ENCODE measurements at places on chromosomes 16 and 17.

GRCh38 chr16:56289416-56289815 is 98.1 kb downstream of the GNAO1 start:
- no peak for DNase-seq

GRCh38 chr17:79862238-79862637 is 23.0 kb upstream of the CBX4 start:
- DNase-seq = no peak

GRCh38 chr17:65576939-65577338 is 15.5 kb upstream of the AXIN2 start:
- no peak for DNase-seq

GRCh38 chr16:84582958-84583516 is 34.8 kb downstream of the COTL1 start:
- no peak for DNase-seq

- DNase-seq = no peak
Measured at GRCh38 chr16:1772908-1773702, at the start of gene MRPS34. Gene MRPS34 (minus strand): TSS chr16:1773134. CDS start chr16:1773119, 15 bp downstream.

GRCh38 chr17:17886226-17886625 is 49.4 kb upstream of the SREBF1 start:
- DNase-seq = no peak

- no peak for DNase-seq
Measured at GRCh38 chr16:87132361-87133014, 184.7 kb downstream of the C16orf95 start.

- no peak for DNase-seq
Measured at GRCh38 chr17:56886288-56886731, 27.5 kb downstream of the TRIM25 start.

DNA sequence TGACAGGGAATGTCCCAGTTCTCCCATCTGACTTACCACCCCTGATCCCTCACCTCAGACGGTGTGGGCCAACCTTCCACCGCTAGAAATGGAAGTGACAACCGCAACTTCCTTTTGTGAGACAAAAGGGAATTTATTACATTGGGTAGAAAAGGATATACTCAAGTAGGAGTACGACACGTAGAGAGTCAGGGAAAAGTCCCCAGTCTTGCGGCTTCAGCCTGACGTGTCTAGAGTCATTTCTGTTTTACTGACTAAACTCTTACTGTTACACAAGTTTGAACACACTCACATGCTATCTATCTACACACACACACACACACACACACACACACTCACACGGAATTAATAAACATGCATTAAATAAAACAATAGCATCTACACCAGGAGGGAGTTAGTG is 178.9 kb downstream of the COPRS start:
- no peak for DNase-seq

DNA sequence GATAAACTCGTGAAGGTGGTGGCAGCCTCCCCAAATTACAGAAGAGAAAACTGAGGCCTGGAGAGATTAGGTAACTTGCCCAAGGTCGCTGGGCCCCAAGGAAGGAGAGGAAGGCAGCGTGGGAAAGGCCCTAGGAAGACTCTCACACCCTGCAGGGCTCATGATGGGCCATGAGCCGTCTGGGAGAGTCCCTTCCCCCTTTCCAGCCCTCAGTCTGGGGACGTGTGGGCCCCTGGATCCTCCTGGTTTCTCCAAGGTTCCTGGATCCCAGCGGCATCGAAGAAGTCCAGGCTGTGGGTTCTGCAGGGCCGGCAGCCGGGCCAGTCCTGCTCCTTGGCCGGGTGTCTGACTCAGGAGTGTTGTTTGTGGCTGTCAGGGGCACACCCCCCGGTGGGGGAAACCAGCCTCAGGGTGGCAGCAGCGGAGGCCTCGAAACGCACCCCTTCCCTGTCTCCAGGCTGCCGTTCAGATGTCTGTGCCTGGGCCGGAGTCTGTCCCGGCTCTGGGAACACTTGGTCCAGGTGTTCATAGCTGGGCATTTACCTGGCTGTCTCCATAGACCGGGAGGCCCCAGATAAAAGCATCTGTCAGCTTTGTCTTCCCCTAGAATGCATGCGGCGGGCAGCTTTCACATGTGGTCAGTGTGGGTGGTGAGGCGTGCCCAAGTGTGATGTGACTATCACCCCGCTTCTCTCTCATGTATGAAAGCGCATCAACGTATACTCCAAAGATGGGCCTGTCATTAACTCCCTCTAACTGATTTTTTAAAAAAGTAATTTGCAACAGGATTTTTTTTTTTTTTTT is 3.7 kb upstream of the RAP1GAP2 start:
- DNase-seq = no peak

DNA sequence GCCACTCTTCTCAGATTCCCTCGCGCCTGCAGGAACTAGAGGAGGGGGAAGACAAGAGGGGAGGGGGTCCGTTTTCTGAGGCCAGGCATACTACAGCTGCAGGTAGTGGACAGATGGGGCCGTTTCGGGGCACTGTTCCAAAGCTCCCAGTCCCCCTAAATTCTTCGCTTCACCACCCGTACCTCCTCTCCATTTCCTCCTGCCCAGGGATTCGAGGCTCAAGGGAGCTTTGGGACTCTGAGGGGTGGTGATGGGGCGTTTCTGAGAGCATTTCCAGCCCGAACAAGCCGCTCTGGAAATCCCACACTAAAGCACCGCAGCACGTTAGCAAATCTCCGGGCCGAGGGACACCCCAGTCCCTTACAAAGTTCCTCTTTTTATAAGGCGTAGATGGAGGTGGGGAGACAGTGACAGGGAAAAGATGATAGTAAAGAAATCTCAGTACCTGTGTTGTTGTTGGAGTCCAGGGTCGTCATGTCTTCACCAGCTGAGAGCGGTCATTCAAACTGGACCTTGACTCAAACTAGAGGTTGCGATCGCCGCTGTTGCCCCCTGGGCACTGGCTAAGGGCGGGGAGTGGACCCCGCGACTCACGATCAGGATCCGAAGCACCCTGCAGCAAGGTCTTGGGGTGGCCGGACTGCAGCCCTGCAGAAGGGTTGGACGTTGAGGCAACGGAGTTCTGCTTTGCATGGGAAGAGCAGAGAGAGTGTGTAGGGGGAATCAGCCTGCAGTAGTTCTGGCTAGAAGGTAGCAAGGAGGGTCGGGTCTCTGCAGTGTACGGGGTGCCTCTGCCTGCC is 570 bp downstream of the NR1D1 start:
- DNase-seq = no peak

- DNase-seq = peak; percentile 55
Measured at GRCh38 chr17:1648173-1648962, 1.3 kb downstream of the RILP start.

DNA sequence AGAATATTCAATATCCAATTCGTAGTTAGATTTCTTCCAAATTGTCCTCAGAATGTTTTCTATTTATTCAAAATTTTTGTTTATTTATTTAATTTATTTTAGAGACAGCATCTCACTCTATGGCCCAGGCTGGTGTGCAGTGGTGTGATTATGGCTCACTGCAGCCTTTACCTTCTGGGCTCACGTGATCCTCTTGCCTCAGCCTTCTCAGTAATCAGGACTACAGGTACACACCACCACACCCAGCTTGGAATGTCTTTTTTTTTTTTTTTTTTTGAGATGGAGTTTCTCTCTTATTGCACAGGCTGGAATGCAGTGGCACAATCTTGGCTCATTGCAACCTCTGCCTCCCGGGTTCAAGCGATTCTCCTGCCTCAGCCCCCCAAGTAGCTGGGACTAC is 3.5 kb upstream of the DRG2 start:
- no peak for DNase-seq

DNA sequence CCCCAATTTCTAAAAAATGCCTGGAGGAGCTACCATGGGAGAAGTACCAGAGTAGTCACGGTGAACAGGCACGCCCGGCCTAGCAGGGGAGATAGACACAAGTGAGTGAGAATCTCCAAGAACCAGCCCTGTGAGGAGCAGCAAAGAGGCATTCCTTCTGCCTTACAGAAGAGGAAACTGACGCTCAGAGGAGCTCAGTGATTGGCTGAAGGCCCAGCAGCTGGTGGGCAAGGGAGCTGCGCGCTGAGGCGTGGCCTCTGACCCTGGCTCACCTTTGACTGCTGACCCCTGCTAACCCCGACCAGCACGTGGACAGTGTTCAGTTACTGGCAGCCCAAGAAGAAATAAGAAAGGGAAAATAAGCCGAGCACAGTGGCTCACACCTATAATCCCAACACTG is 1.8 kb downstream of the C16orf96 start:
- DNase-seq = no peak

- no peak for DNase-seq
Measured at GRCh38 chr16:6751191-6751590, 581.5 kb upstream of the RBFOX1 start.

DNA sequence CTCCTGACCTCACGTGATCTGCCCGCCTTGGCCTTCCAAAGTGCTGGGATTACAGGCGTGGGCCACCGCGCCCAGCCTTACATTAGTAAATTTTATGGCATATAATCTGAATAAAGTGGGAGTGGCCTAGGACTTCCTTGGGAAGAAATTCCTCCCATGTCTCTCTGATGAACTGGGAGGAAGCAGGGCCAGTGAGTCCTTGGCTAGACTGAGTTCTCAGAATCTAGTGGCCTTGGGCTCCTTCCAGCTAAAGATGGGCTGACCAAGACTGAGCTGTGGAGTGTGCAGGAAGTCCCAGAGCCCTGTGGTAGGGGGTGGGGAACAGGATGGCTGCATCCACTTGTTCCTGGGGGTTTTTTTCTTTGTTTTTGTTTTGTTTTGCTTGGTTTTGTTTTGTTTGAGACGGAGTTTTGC is 10.0 kb upstream of the NAGLU start:
- no peak for DNase-seq

GRCh38 chr17:78144147-78144719 is 2.0 kb upstream of the C17orf99 start:
- DNase-seq = no peak

DNA sequence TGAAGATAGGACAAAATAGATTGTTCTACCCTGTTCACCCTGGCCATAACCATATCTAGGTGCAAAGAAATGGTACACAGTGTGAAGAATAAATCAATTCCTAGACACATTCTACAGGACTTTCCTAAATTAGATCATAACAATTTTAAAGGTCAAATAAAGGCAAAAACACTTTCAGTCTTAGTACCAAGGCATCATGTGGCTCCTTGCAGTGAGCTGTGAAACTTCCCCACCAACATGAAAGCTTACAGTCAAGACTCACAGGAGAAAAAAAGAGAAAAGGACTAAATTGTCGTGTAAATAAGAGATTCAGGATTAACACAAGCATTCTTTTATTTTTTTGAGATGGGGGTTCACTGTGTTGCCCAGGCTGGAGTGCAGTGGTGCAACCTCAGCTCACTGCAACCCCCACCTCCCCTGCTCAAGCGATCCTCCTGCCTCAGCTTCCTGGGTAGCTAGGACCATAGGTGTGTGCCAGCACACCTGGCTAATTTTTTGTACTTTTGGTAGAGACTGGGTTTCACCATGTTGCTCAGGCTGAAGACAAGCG is 14.2 kb downstream of the NSMCE1 start:
- no peak for DNase-seq

- DNase-seq = peak; percentile 74
Measured at GRCh38 chr16:71882505-71883167, 1.3 kb downstream of the ZNF821 start.

GRCh38 chr16:82703871-82704768 is 77.4 kb downstream of the CDH13 start:
- DNase-seq = no peak

DNA sequence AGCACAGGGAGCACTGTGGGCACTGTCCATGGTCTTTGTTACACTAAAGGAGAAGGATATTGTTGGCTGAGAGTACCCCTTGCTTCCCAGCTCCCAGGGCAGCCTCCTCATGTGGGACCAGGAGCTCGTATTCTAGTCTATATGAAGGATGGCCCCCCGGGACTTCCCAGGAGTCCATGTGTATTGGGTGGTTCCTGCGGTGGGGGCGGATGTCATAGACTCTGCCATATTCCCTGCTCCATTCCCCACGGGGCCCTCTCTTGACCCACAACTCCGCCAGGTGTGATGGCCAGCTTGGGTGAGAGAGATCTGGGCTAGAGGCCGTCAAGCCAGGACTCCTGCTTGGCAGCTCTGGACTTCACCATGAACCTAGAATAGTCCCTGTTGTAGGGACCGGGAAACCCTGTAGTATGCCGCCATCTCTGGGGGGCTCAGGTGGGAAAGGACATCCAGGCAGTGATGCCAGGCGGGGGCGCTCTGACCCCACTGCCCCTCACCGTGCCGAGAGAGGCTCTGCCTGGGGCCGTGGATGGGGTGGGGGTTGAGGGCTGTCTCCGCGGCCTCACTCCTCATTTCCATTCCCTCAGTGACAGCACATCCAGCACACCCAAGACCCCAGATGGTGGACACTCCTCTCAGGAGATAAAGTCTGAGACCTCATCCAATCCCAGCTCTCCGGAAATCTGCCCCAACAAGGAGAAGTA is 37.8 kb downstream of the OR1D5 start:
- DNase-seq = no peak

DNA sequence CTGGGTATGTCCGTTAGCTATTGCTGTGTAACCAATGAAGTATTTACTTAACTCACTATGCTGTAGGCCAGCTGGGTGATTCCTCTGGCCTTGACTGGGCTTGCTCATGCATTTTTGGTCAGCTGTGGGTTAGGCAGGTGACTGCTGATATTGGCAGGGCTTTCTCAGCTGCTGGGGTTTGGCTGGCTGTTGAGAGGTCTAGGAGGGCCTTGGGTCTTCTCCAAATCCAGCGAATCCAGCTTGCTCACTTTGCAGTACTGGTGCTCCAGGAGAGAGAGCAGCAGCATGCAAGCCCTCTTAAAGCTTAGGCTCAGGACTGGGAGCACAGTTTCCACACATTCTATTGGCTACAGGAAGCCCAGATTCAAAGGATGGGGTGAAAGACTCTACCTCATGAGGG is 270.1 kb downstream of the PHKB start:
- DNase-seq = no peak

DNA sequence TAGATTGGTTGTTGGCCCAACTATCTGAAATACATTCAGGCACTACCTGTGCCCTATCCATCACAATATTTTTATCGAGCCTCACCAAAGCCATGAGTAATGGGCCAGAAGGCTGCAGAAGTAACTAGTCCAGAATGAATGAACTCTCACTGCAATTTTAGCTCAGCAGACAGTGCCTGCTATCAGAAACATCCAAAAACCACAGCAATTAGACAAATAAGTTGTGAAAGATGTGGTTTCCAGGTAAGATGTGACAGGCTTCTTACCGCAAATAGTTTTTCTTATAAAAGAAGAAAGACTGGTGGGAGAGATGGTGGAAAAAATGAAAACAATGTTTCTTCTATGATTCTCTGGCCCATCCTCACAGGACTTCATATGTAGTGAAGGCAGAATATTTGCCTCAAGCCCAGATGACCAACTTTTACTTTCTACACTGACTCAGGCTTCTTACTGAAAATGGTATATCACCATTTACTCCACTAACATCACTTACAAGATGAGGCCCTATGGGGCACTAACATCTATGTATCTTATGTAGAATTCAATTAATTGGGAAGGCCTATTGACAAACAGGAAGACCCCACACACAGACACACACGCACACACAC is 9.8 kb upstream of the RFFL start:
- no peak for DNase-seq

GRCh38 chr17:40101367-40102210 is 1.2 kb upstream of the NR1D1 start:
- no peak for DNase-seq

- DNase-seq = no peak
Measured at GRCh38 chr17:35160354-35161201, 13.0 kb downstream of the UNC45B start.

- DNase-seq = no peak
Measured at GRCh38 chr17:15171167-15172047, 93.7 kb downstream of the PMP22 start.

GRCh38 chr16:52705122-52705521 is 158.2 kb upstream of the TOX3 start:
- no peak for DNase-seq

GRCh38 chr16:88531931-88532433 is 38.2 kb upstream of the ZC3H18 start:
- DNase-seq = no peak

GRCh38 chr16:52366983-52367382 is 180.0 kb downstream of the TOX3 start:
- no peak for DNase-seq

Measured in cerebellar nuclear complex (tissue), 1 donor.